ENCODE measurements at places on chromosomes 2 and 18.

DNA sequence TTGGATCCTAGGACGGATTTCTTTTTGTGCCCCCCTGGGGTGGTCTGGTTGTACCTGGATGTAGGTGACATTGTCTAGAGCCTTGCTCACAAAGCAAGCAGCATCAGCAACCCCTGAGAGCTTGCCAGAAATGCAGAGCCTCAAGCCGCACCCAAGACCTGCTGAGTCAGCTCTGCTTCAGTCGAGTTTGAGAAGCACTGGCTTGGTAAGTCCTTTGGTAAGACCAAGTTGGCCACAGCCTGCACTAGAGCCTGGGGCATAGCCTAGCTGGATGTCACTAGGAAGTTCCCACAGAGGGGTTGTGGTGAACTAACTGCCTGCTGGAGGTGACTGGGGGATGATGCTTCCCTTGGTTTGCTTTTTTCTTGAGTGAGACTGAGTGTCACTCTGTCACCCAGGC, 6.2 kb downstream of the ABCG5 start:
- DNase-seq, result peak; percentile 66

DNA sequence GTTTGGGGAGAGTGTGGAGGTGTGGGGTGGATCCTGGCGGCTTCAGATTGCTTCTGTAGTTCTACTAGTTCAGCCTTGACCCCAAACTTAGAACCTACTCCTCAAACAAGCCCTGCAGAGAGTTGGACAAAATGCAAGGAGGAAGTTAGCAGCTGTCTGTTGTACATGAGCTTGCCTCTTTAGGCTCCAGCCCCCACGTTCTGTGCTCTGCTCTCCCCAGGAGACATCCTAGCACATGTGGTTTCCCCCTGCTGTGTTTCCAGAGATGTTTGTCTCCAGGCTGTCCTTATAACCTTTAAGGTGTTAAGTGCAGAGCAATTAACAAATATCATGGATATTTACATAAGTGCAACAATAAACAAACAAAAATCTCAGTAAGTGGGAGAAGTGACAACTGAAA, 111.1 kb downstream of the ACOXL start:
- DNase-seq, result no peak

- DNase-seq, result no peak
Observed at GRCh38 chr2:191189112-191189635, 38.4 kb upstream of the STAT4 start.

DNA sequence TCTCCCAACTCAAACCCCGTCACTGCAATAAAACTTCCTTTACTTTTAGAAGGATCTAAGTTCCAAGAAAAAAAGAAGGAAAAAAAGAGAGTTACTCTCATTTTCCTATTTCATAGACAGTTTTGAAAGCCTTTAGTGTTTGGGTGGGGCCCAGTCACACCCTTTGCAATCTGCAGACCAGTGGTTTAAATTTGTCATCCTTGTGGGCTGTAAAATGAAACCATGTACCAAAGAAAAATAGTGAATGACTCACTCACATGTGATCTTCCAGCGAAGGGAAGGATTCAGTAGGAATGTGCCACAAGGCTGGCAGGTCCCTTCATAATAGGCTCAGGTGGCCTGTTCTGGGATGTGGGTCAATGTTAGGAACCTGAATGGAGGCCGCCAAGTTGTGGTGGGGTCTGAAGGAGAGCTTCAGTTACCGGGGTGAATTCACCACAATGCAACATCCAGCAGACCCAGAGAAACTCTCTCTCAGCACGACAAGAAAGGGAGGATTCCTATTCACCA, 28.3 kb downstream of the ANXA4 start:
- DNase-seq, result no peak

- DNase-seq, result no peak
Observed at GRCh38 chr18:27008575-27008974, 143.1 kb upstream of the AQP4 start.

GRCh38 chr18:1102848-1103247, 198.2 kb downstream of the ADCYAP1 start:
- no peak for DNase-seq
